CD4-positive, alpha-beta memory T cell (primary cell): ENCODE measurements at places on chromosomes 1 and 21. TPM values are rescaled to one million over a fixed set of nuclear protein-coding genes. Genes with fewer than 3 reads are reported as not detected.

GRCh38 chr1:84834419-84835064, 58.5 kb downstream of the LPAR3 start:
- H3K4me3 ChIP-seq = no peak overlapping the region
- no peak for DNase-seq
- no peaks in the 10 kb centered on the region for H3K27me3 ChIP-seq
- H3K27ac ChIP-seq = no peak overlapping the region

Gene CYP4A11
- total RNA-seq = not detected

DNA sequence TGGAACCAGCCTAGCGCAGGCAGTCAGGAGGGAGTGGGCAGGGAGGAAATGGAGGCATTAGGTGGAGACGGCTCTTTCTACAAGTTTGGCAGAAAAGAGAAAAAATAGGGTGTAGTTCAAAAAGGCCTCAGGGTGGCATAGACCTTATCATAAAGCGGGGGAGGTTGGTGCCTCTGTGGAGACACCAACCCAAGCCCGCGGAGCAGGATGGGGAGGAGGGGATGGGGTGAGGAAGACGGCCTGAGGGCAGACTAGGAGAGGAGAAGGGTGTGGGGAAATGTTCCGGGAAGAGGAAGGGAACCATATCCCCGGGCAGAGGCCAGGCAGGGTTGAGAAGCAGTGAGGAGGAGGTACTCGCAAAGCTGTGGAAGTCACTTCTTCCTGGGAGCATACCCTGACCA, 17.4 kb upstream of the SHE start:
- H3K36me3 ChIP-seq = no peaks in the 10 kb centered on the region
- H3K4me1 ChIP-seq = no peaks in the 10 kb centered on the region
- H3K27ac ChIP-seq = no peak overlapping the region
- H3K4me3 ChIP-seq = no peak overlapping the region
- no peaks in the 10 kb centered on the region for H3K27me3 ChIP-seq
- DNase-seq = no peak

DNA sequence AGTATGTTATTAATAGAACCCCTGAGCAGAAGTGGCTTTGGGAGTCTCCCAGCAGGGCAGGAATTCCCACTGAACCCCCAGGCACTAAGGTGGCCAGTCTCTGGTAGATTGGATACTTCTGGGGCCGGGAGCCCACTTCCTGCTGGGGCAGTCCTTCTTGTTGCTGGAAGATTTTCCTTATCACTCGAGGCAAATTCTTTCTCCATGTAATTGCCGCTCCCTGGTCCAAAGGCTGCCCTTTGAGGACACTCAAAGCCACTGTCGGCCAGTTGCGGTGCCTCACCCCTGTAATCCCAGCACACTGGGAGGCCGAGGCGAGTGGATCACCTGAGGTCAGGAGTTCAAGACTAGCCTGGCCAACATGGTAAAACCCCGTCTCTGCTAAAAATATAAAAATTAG, 22.6 kb upstream of the TNFRSF1B start:
- DNase-seq = no peak
- peaks cover 67% of the 10 kb centered on the region for H3K4me1 ChIP-seq
- no peak overlapping the region for H3K4me3 ChIP-seq
- H3K27me3 ChIP-seq = no peaks in the 10 kb centered on the region
- H3K27ac ChIP-seq = peak overlapping the region; percentile 31
- H3K36me3 ChIP-seq = no peaks in the 10 kb centered on the region

- H3K27ac ChIP-seq = no peak overlapping the region
- no peaks in the 10 kb centered on the region for H3K36me3 ChIP-seq
- DNase-seq = no peak
- H3K27me3 ChIP-seq = no peaks in the 10 kb centered on the region
These were observed 38.8 kb upstream of the CD34 start for GRCh38 chr1:207949571-207950195.

Gene CTH
- total RNA-seq = 2.0 TPM

DNA sequence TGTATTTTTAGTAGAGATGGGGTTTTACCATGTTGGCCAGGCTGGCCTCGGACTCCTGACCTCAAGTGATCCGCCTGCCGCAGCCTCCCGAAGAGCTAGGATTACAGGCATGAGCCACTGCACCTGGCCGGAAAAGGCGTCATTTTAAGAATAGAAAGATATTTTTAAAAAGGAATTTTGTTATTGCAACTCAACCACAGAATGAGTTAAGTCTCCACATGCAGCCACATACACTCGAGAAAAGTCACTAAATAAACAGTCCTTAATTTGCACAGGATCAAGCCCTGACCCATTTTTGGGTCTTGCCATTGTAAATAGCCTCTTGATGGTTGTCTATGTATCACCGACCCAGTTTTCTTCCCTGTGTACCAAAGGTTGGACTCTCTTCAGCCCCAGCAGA, 85.5 kb downstream of the FBXO2 start:
- no peaks in the 10 kb centered on the region for H3K36me3 ChIP-seq
- H3K4me1 ChIP-seq = no peaks in the 10 kb centered on the region
- DNase-seq = no peak
- no peak overlapping the region for H3K27ac ChIP-seq

Gene COL24A1
- total RNA-seq = 0.14 TPM

Gene PDC
- total RNA-seq = not detected

Gene GBP6
- total RNA-seq = 0.23 TPM

Gene CNN3
- 2.6 TPM for total RNA-seq

DNA sequence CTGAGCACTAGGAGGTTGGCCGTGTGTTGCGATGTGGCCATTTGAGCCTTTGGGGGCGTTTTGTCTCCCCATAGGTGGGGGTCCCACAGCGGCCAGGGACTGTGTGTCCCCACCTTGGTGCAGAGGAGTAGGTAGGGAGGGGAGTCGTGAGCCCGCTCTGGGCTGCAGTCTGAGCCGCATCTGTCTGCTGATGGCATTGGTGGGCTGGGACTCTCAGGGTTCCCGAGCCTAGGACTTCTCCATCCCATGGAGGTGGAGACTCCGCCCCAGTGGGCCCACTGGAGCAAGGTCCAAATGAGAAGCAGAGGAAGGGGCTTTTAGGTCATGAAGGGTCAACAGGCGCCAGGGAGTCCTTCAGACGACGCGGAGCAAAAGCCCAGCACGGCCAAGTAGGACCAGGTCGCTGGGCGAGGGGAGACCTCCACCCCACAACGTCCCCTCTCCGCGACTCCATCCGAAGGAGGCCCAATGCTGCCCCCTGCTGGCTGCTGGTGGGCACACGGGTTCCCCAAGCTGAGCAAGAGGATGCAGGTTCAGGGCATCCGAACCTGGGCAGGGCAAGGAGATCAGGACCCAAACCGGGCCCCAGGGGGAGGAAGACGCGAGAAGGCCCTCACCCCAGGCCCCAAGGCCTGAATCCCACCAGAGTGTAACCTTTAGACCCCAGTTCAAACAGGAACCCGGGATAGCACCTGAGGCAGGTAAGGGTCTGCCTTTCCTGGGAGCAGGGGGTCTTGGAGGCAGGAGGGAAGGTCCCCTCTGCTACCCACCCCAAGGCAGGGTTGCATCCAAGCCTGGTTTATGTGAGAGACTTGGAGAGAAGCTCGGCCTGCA, 14.9 kb downstream of the TTC34 start:
- H3K4me3 ChIP-seq = no peak overlapping the region
- H3K4me1 ChIP-seq = no peaks in the 10 kb centered on the region
- no peaks in the 10 kb centered on the region for H3K36me3 ChIP-seq
- H3K27ac ChIP-seq = no peak overlapping the region

DNA sequence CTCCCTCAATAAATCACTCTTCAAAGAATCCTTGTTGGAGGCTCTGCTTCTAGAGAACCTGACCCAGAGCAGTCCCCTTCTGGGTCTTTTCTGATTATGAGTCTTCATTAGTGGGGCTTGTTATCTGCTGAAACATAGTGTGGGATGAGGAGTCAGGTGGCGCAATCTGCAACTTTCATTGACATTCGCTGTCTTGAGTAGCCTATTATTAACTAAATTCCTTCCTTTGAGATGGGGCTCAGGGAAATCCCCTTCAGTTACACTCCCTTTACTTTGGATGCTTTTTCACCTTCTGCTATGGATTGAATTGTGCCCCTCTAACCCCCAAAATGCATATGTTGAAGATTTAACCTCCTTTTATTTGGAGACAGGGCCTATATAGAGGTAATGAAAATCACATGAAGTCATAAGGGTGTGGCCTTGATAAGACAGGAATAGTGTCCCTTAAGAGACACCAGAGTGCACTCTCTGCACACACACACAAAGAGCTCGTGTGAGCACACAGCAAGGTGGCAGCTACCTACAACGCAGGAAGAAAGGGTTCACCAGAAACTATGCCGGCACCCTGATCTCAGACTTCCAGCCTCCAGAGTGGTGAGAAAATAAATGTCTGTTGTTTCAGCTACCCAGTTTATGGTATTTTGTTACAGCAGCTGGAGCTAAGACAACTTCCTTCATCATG, 19.5 kb downstream of the DIO1 start:
- no peak for DNase-seq
- H3K4me3 ChIP-seq = no peak overlapping the region
- H3K27ac ChIP-seq = no peak overlapping the region
- peaks cover 11% of the 10 kb centered on the region for H3K4me1 ChIP-seq
- peaks cover 2% of the 10 kb centered on the region for H3K36me3 ChIP-seq
- no peaks in the 10 kb centered on the region for H3K27me3 ChIP-seq

- H3K27me3 ChIP-seq = no peaks in the 10 kb centered on the region
- H3K36me3 ChIP-seq = peaks cover 25% of the 10 kb centered on the region
- no peak for DNase-seq
- H3K4me1 ChIP-seq = peaks cover 22% of the 10 kb centered on the region
- H3K4me3 ChIP-seq = no peak overlapping the region
- no peak overlapping the region for H3K27ac ChIP-seq
These were observed 1.1 kb downstream of the KLHDC9 start for GRCh38 chr1:161099090-161099802.

Gene DNAH14
- total RNA-seq = not detected

DNA sequence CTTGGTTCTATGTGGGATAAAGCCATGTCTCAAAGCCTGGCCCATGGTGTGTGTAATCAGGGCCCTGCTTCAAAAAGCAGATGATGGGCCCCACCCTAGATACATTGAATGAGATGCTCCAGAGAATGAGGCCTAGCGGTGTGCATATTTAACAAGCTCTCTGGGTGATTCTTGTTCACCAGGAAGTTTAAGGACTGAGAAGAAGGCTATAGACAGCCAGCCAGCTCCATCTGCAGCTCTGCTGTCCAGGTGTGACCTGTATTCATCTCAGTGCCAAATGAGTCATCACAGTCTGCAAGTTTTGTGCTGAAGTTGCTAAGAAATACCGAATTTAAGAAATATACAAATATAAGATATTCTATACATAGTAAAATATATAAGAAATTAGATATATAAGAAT, 182.0 kb upstream of the RUNX1 start:
- DNase-seq = no peak
- H3K27ac ChIP-seq = no peak overlapping the region
- H3K4me1 ChIP-seq = peaks cover 26% of the 10 kb centered on the region
- no peaks in the 10 kb centered on the region for H3K27me3 ChIP-seq
- H3K36me3 ChIP-seq = no peaks in the 10 kb centered on the region
- H3K4me3 ChIP-seq = no peak overlapping the region

Gene TMEM39B
- 18.4 TPM for total RNA-seq

DNA sequence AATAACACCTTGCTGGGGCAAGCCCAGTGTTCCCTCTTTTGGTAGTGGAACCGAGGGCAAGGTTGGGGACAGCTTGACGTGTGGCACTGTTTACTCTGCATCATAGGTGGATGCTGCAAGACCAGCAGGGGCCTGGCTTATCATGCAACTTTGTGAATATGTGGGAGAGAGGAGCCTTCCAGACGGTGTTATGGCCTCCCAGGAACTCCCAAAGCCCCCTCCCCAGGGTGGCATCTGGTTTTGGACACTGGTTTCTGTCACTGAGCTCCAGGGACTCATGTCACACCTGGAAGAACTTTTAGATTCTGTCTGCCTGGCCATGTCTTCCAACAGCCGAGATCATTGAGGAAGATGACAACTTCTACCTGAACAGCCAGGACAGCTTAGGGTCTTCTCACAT, 1.4 kb upstream of the TLR5 start:
- no peaks in the 10 kb centered on the region for H3K36me3 ChIP-seq
- H3K27me3 ChIP-seq = no peaks in the 10 kb centered on the region
- H3K4me1 ChIP-seq = peaks cover 19% of the 10 kb centered on the region
- no peak overlapping the region for H3K27ac ChIP-seq
- DNase-seq = no peak

DNA sequence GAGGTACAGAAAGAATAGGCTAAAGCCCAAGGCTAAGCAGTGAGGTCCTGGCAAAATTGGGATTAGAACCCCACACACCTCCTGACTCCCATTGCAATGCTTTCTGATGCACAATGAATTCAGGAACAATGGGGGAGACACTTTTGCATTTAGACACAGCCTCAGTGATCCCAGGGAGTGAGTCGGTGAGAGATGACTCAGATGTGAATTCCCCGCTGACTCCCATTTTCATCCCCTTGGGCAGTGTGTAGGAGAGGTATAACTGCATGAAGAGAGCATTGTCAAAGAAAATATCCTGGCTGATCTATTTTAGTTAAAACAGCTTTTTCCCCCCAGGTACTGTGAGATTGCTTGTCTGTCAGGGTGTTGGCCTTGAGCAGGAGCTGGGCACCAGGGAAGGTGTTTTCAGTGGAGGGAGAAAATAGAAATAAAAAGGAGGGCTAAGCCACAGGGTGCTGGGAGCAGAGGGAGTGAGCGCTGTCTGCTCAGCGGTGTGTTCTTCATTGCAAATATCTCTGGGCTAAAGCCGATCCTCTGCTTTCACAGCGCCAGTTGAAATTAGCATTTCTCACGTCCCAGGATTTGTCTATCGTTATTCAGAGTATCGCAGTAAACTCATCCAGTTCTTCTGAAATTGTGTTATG, 247.7 kb upstream of the PTBP2 start:
- no peak overlapping the region for H3K4me3 ChIP-seq
- no peaks in the 10 kb centered on the region for H3K27me3 ChIP-seq
- no peak overlapping the region for H3K27ac ChIP-seq
- no peaks in the 10 kb centered on the region for H3K4me1 ChIP-seq

- H3K27me3 ChIP-seq = no peaks in the 10 kb centered on the region
- H3K36me3 ChIP-seq = no peaks in the 10 kb centered on the region
- no peak overlapping the region for H3K4me3 ChIP-seq
- H3K27ac ChIP-seq = no peak overlapping the region
- no peak for DNase-seq
These were observed 69.1 kb downstream of the LAMC1 start for GRCh38 chr1:183092350-183092749.

GRCh38 chr1:167332503-167332902, 111.8 kb downstream of the POU2F1 start:
- no peak for DNase-seq
- H3K4me1 ChIP-seq = peaks cover 11% of the 10 kb centered on the region
- no peaks in the 10 kb centered on the region for H3K36me3 ChIP-seq

Gene SCCPDH
- 3.0 TPM for total RNA-seq
